NCI-H2029 (cell line): ENCODE measurements at places on chromosomes 7 and 10.

GRCh38 chr7:28815369-28815927 lies 142.7 kb downstream of the TRIL start:
- DNase-seq: no peak

GRCh38 chr7:50331564-50332208 lies 27.2 kb downstream of the IKZF1 start:
- no peak for DNase-seq

GRCh38 chr10:22733992-22734391 lies 19.6 kb upstream of the PIP4K2A start:
- no peak for DNase-seq

DNA sequence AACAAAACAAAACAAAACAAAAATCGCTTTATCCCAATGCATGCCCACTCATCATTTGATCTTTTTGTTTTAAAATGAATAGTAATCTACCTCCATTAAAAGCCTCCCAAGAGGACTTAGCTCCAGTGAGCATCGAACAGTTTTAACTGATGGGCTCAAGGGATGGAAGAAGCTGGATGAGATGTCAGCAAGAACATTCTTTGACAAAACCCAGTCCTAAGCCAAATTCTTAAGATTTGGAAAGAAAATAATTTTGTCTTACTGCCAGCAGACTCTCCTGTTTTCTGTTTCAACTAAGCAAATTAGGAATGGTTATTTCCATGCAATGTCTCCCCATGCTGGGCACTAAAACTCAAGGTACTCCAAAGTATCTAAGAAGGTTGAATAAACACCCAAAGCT lies 127.3 kb downstream of the RNLS start:
- DNase-seq: no peak

GRCh38 chr10:125983161-125983560 lies 86.8 kb downstream of the FANK1 start:
- no peak for DNase-seq

DNA sequence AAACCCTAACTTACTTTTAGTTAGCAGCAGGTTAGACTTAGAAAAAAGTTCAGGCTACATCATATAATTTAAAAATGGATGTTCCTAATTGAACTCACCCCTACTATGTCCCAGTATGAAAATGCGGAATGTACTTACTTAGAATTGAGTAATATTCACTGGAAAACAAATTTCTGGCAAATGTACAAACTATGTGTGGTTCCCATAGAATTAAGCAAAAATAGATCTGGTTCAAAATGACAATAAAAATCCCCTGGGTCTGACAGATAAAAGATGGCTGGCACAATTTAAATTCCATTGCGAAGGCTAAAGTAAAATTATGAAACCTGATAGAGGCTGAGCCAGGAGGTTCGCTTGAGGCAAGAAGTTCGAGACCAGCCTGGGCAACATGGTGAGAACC lies 42.4 kb upstream of the PRKAR2B start:
- DNase-seq: no peak

DNA sequence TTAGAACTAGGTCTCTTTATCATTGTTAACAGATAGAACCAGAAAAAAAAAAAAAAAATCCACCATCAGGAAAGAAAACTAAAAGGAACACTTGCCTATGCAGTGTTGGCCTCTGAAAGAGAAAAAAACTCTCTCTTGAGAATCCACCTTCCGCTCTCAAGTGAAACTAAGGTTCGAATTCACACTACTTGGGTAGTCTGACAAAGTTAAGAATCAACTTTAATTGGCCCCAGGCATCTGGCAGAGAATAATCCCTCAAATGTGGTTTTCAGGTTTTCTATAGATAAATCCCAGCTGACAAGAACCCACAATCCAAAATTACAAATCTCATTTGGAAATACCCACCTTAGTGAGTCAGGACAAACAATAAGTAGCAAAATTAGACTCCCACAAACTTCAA lies 199.7 kb upstream of the LRRN3 start:
- DNase-seq: no peak

DNA sequence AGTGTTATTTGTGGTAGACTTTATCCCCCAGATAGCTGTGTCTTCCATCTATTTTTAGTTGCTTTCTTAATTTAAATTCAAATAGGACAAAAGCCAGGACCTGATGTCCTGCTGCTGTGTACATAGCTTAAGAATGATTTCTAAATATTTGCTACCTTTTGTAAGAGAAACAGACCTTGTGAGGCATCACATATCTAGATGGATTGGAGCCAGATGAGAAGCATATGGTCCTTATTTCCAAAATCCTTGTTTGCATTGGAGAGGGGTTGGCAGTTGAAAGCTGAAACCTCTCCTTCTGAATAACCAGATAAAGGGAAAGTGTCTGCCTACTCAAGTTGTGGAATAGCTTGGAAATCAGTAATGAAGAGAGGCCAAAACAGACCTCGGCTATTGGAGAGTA lies 50.7 kb upstream of the AMPH start:
- DNase-seq: peak; percentile 91

- no peak for DNase-seq
Observed at GRCh38 chr10:86234107-86234506, 132.5 kb downstream of the GRID1 start.

DNA sequence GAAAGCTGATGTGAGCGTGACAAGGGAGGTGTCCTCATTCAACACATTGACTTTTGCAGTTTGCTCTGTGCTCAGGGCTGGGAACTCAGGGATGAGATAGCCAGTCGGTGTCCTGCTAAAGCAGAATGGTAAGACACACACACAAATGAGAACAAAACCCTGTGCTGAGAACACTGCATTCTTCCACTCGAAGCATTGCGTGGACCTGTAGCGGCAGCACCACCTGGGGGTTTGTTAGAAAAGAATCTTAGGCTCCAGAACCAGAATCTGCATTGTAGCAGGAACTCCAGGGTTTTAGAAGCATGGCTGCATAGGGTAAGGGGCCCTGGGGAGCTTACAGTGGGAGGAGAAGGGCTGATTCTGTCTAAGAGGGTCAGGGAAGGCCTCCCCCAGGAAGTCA lies 21.5 kb upstream of the OGDHL start:
- DNase-seq: no peak

DNA sequence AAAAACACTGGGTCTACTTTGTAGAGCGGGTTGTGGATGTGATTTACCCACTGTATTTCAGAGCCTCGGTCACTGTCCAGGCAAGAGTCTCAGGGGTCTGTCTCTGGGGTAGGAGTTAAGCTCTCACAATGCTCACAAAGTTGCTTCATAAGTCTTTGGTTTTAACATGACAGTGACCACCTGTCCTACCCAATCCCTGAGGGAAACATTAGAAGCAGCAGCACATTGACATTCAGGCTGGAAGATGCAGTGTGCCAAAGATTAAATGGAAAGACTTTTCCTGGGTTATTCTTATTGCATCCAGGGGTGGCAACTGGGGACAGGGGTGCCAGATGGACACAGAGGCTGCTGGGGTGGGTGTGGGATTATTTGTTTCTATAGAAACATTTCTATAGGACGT lies 330.0 kb downstream of the RNLS start:
- DNase-seq: no peak

- no peak for DNase-seq
Observed at GRCh38 chr10:6173203-6173602, 29.5 kb upstream of the PFKFB3 start.

- DNase-seq: peak; percentile 57
Observed at GRCh38 chr7:135672560-135673359, 10.4 kb downstream of the STMP1 start.

GRCh38 chr10:48695636-48696534 lies 11.2 kb downstream of the WDFY4 start:
- no peak for DNase-seq

GRCh38 chr7:2737771-2738540 lies 50.0 kb downstream of the AMZ1 start:
- no peak for DNase-seq

DNA sequence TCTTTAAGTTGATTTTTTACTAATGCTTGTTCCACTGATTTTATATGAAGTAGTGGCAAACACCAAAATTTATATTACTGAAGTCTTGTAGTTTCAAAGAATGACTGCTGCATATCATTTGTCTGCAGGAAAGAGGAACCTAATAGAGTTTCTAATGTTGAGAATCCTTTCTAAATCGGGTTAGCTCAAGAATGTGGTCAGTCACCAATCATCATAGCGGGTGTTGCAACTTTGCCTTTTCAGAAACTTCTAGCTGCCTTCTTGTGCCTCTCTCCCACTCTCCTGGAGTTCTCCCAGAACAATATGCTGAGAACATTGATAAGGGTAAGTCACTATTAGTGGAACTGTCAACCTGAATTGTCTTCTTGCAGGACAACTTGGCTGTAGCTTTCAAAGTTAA lies 524.8 kb upstream of the SORCS1 start:
- DNase-seq: no peak

DNA sequence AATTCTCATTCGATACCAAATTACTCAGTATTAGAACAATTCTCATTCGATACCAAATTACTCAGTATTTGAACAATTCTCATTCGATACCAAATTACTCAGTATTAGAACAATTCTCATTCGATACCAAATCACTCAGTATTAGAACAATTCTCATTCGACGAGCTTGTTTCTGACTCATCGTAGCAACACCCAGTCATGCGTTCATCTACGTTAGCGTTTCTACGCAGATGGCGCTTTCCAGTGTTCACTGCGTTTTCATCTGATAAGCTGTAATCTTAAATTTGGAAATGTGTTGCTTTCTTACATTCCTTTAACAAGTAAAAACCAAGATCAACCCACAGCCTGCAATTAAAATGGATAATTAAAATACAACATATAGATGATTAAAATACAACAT lies 276.3 kb downstream of the ZMYND11 start:
- DNase-seq: no peak

DNA sequence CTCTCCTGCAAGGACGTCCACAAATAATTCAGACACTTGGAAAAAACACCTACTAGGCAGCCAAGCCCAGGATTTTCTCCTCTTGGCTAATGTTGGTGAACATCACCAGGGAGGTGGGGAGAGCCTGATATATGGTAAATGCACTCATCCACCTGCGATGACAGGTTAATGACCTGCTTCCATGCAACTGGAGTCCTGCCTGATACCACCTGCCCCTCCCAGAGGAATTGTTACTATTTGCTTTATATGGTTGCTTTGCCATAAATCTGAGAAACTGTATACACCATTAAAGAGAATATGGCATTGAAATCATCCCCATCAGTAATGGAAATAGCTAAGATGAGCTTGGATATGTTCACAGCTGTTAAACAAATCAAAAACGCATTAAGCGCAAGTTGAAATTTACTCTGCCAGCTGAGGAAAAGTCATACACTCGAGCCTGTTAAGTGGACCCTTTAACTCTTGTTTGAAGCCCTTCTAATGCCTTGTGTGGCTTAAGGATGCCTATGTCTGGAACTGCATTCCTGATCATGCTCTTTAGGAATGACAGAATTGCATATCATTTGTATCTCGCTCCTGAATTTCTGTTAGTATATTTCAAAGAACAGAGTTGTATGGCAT lies 208.3 kb downstream of the PRPF18 start:
- DNase-seq: no peak

GRCh38 chr10:117175215-117175900 lies 21.9 kb upstream of the KCNK18 start:
- DNase-seq: no peak

DNA sequence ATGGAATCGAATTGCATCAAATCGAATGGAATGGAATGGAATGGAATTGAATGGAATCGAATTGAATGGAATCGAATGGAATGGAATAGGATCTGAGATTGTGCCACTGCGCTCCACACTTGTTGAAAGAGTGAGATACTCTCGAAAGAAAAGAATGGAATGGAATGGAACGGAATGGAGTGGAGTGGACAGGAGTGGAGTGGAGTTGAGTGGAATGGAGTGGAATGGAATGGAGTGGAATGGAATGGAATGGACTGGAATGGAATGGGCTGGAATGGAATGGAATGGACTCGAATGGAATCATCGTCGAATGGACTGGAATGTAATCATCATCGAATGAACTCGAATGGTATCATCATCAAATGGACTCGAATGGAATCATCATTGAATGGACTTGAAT lies 38.0 kb downstream of the ZNF716 start:
- DNase-seq: no peak

DNA sequence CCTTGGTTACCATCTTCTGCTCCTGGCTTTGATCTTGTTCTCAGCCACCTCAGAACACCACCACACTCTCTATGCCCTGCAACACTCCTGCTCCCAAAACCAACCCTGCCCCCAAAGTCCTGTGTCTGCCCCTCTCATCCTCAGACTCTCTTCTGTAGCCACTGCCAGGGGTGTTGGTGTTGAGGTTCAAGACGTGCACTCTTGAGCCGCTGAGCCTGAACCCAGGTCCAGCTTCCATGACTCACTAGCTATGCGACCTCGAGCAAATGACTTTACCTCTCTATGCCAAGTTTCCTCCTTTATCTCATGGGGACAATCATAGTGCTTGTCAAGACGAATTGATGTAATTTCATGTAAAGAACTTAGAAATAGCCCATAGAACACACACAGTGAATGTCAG lies 840 bp upstream of the ATP6V0A4 start:
- no peak for DNase-seq

DNA sequence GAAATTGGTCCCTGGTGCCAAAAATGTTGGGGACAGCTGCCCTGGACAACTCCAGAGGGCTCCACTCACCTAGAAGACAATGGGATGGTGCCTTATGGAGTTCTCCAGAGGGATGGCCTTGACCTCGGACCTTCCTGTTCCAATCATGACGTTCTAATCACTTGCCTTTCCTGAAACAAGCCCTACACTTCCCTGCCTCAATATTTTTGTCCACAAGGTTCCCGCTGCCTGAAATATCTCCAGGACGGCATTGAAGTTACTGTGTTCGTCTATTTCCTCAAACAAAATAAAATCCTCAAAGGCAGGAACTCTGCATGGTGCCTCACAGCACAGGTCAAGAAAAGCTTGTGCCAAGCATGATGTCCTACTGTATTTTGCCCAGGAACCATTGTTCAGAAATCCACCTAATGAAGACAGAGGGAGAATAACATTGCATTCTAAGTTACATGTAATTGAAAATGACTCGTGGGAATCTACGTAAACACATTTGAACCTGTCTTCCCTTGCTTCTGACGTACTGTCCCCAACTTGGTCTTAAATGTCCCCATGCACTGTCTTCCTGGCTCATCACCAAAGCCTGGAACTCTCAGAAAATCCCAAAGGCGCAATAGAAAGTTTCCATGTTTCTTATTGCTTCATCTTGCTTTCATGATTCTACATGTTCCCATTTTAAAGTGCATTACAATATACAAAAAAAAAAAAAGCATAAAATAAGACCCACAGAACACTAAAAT lies 342.3 kb upstream of the NRP1 start:
- no peak for DNase-seq

DNA sequence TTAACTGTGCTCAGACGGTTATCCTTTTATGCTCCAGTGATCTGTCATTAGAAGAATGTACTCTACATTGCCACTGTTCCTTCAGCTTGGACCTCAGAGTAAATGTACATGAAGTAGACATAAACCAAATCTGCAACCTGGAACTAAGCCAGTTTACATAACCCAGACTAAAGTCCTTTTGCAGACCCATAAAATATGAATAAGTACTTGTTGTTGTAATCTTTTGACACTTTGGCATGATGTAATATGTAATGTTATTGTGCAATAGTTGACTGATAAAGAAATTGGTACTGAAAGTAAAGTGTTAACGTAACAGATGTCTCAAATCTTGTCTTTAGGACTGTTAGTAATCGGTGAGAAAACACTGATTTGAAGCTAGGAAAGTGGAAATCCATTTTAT lies 115.8 kb upstream of the SORCS1 start:
- no peak for DNase-seq
